ENCODE measurements at places on chromosomes 5 and 9.

- no peak for DNase-seq
Measured at GRCh38 chr5:178781936-178782335, 51.5 kb upstream of the ZNF354A start.

GRCh38 chr9:127568618-127568970 is 43.5 kb upstream of the STXBP1 start:
- DNase-seq, result no peak

DNA sequence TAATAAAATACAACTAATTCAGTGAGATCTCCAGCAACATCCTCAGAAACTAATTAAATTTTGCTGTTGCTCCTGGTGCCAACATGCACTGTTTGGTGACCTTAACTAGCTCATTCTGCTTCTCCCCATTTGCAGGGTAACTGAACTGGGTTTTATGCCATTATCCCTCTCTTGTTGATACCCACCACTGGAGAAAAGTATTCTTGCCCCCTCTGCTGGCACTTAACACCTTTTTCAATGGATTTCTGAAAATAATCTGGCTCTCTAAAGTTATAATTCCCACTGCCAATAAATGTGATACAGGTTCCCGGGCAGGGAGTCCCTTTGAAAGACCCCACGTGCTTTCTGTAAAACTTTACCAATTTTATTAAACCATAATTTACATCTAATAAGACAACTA is 394.3 kb downstream of the OSTF1 start:
- DNase-seq, result no peak

GRCh38 chr5:84478603-84479002 is 93.9 kb upstream of the EDIL3 start:
- no peak for DNase-seq

DNA sequence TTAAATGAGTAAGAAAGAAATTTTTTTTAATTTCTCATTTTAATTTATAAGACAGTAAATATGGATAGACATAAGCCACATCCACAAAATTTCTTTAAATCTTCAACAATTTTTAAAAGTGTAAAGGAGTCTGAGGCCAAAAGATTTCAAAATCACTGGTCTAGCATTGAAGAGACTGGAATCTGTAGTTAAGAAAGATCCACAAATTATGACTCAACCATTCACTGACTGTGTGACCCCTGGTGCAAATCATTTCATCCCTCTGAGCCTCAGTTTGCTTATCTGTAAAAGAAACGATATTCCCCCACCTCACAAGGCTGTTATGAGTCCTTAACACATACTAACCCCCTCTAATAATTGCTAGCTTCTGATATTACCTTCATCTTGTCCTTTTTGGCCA is 98.5 kb downstream of the EBF1 start:
- DNase-seq, result peak; percentile 73

GRCh38 chr5:119315516-119315949 is 40.3 kb upstream of the TNFAIP8 start:
- peak; percentile 47 for DNase-seq

DNA sequence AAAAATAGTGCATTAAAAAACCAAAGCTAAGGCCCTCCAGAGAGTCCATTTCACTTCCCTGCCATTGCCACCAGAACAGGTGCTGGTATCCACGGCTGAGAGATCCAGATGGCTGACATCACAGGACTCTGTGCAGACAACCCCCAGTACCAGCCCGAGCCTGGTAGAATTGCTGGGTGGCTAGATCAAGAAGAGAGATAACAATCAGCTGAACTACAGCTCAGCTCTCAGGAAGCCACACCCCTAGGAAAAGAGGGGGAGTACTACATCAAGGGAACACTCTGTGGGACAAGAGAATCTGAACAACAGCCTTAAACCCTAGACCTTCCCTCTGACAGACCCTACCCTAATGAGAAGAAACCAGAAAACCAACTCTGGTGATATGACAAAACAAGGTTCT is 73.8 kb upstream of the SLIT3 start:
- no peak for DNase-seq

DNA sequence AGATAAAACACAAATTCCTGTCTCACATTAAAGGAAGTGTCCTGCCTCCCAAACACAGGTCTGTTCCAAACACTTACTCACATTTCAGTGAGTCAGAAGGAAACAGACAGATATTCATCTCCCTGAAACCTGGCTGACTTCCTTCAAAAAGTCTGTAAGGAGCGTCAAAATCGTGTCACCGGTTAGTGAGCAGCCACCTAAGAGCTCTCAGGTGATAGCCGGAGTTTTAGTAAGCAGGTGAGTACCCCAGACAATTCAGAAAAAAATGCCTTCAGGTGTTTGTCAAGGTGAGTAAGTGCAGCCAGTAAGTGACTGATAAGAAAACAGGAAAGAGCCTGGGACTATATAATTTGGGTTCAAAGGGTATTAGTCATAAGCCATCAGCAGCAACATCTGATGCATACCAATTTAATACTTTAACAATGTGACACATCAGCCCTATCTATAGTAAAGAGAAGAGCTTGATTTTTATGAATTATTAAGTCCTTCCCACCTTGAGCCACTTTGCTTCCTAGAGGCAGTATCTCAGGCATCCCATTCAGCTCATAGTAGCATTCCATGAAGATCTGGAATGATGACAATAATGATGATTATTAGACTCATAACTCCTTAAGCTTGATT is 1.3 kb upstream of the ITGA2 start:
- peak; percentile 64 for DNase-seq

DNA sequence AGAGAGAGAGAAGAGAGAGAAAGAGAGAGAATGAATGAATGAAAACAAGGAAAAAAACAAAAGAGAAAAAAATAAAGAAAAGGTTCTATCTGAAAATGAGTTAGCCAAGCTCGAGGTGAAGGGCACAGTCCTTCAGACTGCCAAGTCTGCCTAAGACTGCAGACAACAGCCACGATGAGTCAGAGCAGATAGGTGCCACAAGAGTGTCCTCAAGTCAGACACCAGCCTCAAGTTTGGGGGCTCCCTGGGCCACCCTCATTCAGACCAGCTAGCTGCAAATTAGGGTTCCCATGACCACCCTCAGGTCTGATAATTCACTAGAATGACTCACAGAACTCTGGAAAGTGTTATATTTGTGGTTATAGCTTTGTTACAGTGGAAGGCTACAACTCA is 13.9 kb upstream of the HABP4 start:
- DNase-seq, result no peak

GRCh38 chr5:181217111-181217802 is 5.8 kb upstream of the TRIM41 start:
- peak; percentile 56 for DNase-seq

DNA sequence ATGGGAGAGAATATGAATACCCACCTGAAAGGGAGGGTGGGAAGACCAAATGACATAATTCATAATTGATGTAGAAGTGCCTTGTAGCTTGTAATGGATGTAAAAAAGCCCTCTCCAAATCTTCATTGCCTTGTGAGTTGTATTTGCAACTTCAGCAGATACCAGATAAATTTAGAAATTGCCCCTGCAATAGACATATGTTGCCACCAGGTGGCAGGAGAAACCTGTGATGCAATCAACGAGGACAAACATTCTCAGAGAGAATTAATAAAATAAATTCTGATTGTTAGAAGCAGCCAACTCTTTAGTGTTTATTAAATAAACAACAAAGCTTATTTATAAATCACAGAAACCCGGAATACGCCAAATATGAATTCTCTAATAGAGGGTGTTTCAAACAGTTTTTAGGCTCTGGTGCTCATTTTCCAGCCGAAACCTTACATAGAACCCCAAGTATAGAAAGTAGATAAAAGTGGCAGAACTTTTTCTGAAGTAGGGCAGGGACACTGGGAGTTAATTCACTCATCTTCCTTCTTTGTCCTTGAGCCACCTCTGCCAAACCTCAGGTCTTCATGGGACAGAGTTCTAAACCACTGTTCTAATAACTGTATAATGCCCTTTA is 147.8 kb downstream of the TMEM38B start:
- peak; percentile 44 for DNase-seq

DNA sequence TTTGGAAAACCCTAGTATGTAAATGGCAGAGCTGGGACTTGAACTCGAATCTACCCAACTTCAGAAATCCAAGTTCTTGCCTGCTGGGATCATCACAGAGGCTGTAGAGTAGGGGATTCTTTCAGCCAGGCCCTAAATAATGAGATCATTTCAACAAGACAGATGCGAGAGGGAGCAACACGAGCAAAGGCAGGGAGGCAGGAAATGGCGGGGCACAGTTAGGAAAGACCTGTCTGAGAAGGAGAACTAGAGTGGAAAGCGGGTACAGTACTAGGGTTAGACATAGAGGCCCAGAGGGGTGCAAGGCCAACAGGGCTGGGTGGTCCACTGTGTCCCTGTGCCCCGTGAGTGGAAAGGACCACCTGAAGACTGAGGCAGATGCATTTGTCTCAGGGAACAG is 46.1 kb downstream of the MVB12B start:
- no peak for DNase-seq

GRCh38 chr9:110659891-110660541 is 8.6 kb upstream of the MUSK start:
- DNase-seq, result peak; percentile 89

DNA sequence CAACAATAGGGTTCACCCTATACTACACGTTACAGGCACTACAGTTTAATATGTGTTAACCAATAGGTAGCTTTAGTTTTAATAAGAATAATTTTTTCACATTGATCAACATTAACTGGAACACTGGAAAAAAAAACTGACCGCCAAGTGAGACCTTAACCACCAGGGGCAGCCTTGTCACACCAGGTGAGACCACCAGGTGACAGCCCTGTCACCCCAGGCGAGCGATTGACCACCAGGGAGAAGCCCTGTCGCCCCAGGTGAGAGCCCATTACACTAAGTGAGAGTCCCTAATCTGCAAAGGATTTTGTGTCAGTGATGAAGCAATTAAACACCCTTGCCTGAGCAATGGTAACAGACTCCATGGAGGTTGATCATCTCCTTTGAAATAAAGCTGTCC is 75.4 kb upstream of the SYK start:
- DNase-seq, result no peak

- no peak for DNase-seq
Measured at GRCh38 chr5:175579742-175580432, 78.0 kb upstream of the HRH2 start.

DNA sequence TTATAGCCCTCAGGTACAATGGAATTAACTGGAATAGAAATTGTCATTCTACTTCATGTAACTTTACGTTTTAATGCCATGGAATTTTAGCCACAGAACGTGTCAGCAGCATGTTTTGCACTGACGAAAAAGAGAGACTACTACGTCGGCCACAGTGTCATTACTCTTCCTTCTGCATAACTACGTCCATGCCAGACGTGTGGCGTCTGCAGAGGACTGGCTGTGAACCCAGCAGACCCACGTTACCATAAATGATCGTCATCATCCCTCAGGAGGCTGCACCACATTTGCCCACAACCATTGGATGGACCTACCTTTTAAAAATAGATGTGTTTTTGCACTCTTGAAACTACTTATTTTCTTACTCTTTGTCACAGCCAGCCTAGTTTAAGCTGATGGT is 63.8 kb upstream of the ATG10 start:
- DNase-seq, result no peak

DNA sequence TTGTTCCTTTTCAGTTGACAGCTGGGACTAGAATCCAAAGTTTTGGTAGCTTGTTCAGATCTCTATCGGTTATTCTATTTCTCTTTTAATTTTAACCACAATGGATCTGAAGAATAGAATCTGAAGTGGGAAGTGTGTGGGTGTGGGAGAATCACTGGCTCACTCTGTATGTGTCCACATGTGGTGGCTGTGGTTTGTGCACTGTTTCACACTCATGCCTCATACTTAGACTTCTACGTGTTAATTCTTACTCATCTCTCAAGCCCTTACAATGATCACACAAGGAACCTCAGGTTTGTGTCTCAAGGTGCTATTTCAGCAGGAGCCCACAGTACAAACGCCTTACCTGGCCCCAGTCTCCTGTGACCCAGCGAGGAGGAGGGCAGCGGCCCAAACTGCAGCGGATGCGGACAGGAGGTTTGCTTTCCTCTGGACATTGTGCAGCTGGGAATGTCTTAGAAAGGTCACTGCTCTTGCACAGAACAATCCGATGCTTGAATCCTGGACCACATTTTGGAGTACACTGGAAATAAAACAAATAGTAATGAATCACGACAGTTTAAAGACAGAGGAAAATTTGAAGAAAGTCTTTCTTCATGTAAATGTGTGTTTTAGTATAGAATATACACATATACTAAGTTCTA is 309.1 kb downstream of the ADAMTS6 start:
- DNase-seq, result peak; percentile 95

- DNase-seq, result no peak
Measured at GRCh38 chr9:38319496-38320173, 72.9 kb upstream of the ALDH1B1 start.

- DNase-seq, result no peak
Measured at GRCh38 chr9:108562176-108562575, 293.6 kb downstream of the ACTL7B start.

All from fibroblast of mammary gland (primary cell).